ENCODE measurements at places on chromosomes 5 and 9. TPM values are rescaled to one million over a fixed set of nuclear protein-coding genes. Genes with fewer than 3 reads are reported as not detected.

NDUFS6 gene
- 69.1 TPM for total RNA-seq

CDC25C gene
- 0.68 TPM for total RNA-seq

DNA sequence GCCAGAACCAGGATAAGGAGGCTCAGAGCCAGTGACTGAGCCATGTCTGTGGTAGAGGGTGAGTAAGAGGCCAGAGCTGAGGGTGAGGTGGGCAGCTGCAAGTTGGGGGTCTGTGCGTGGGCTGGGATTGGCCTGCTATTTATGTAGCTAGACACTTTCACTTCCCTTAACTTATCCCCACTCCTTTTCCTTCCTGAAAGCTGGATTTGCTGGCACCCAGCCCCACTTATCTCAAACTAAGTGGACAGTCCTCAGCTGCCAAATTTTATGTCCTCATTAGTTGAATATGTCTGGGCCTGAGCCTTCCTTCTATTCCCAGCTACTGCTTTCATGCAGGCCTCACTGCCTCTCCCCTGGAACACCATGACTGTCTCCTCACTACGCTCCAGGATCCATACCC lies at the start of gene CCL21:
CCL21 (minus strand) TSS at position 114 of the 400 bp plus-strand sequence; CDS start at position 44, 70 bp downstream.
- no peak for DNase-seq

DNA sequence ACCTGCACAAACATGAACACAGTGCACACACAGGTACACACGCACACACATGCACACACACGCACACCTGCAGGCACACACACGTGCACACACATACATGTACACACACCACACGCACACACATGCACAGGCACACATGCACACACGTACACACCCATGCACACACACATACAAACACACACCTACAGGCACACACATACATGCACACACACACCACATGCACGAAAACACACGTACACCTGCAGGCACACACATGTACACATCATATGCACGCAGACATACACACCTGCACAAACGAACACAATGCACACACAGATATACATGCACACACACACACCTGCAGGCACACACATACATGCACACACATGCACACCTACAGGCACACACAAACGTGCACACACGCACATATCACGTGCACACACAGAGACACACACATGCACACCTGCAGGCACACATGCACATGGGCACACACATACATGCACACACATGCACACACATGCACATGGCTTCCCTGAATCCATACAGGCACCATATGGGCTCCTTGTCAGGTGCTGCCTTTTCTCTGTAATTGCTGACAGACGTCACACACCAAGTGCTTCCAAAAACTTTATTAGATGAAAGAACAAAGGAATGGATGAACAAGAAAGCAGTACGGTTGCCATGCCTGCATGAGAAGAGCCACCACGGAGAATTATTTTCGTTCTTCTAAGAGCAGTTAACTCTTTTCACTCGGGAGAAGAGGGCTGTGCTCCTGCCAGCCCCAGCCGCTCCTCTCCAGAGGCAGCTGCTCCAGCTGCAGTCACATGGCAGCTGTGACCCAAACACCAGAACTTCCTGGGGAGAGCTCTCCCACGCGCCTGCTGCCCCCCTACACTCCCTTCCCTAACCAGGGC lies 57.2 kb downstream of the EXD3 start:
- no peak for DNase-seq

DNA sequence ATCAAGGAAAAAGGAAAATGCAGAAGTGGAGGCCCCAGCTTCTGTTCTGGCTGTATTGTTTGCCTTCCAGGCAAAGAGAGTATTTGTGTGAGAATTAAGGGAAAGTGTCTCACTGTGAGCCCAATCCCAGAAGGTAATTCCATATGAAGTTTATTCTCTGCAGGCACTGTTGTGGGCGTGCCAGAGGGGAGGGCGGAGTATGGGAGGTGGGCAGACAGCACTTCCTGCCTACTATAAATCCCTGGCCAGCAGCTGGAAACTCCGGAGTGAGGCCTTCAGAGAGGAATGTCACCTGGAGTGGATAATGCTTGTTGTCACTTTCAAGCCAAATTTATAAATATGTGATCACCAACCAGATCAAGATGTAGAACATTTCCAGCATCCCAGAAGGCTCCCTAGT lies 209.5 kb downstream of the ARHGAP26 start:
- DNase-seq = peak; percentile 50
